RPMI7951 (cell line): ENCODE measurements at places on chromosomes 16 and 17.
A peak's percentile ranks its signal among the peaks of the same experiment; 100 is the strongest.

DNA sequence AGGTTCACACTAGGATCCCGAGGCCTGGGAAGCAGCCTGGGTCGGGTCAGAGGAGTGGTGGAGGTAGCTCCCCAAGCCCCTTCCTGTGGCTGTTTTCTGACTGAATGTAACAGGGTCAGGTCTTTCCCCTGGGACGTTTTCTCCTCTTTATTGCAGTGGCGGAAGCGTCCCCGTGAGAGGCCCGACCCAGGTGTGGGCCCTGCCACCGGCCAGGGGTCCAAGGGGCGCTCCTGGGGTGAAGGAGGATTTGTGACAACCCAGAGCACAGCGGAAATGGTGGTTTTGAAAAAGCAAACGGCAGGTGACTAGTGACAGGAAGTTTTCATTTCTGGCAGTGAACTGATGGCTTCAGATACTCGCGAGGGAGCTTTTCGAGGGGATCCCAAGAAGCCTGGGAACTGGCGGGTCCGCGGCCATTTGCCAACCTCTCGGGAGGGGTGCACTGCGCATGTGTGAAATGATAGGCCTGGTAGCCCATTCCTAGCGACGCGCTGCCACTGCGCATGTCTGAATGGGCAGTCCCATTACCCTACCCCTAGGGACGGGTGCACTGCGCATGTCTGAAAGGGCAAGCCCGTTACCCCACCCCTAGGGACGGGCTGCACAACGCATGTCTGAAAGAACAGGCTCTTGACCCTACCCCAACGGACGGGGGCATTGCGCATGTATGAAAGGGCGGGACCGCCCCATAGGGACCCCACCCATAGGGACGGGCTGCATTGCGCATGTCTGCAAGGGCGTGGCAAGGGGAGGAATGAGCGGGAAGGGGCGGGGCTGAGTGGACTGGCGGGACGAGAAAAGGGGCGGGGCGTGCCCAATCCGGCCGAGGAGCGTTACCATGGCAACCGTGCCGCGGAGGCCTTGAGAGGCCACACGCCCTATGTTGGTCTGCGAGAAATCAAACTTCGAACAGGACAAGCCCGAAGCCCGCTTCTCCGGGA lies 1747.9 kb downstream of the TP53TG3F start:
- DNase-seq = no peak

DNA sequence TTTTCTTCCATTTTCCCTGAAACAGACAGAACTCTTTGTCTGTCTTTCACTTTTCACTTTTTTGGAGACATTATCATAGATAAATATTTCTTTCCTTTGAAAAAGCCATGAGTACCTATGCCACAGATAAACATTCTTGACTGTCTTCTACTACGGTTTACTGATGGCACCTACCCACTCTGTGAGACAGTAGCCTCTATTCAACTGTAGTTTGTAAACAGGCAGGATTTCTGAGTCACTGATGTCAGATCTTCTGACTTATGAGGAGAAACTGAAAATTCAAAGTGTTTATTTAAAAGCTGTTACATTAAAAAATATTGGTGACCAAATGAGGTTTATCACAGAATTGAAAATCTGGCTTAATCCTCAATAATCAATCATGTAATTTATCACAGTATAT lies 658.4 kb downstream of the TOX3 start:
- DNase-seq = no peak

GRCh38 chr16:11916524-11917285 lies 949 bp upstream of the GSPT1 start:
- DNase-seq = peak; percentile 84

- no peak for DNase-seq
Observed at GRCh38 chr16:89571636-89572035, 3.9 kb upstream of the CPNE7 start.

DNA sequence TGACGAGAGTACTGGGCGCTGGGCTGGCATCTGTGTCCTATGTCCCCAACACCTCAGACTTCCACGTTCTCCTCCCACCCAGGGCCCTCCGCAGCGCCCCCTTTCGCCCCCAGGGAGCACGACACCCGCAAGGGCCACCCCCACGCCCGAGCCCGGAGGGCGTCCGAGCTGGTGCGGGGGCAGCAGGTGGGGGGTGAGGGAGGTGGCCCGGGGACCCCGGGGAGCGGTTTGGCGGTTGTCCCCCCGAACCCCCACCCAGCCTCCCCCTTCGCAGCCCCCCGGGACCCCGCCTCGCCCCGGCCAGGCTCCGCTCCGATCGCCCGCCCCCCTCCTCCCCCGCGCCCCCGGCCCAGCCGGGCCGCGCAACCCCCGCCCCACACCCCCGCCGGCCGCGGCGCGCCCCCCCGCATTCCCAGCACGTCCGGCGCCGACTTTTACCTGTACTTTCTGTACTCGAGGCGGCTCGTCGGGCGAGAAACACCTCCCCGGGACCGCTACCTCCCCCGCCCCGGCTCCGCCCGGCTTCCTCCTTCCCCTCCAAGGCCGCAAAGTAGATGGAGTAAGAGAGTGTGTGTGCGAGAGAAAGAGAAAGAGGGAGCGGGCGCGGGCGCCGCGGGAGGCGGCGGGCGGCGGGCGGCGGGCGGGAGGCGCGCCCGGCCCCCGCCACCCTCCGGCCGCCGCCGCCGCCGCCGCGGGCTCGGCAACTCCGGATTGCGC lies 901 bp downstream of the CDYL2 start:
- no peak for DNase-seq

DNA sequence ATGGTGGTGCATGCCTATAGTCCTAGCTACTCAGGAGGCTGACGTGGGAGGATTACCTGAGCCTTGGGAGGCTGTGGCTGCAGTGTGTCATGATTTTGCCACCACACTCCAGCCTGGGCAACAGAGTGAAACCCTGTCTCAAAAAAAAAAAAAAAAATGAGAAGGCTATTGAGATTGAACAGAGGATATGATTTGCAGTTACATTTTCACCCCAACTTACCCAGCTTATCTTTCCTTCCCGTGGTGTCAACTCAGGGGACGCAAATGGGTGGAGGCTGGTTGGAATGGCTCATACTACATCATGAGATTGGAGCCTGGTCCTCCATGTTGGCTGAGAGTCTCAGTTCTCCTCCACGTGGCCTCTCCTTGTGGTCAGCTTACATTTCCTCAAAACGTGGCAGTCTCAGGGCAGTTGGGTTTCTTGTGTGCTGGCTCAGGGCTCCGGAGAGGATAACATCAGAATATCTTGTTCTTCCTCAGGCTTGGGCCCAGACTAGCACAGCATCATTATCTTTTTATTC lies 17.2 kb upstream of the NSMCE1 start:
- DNase-seq = no peak

DNA sequence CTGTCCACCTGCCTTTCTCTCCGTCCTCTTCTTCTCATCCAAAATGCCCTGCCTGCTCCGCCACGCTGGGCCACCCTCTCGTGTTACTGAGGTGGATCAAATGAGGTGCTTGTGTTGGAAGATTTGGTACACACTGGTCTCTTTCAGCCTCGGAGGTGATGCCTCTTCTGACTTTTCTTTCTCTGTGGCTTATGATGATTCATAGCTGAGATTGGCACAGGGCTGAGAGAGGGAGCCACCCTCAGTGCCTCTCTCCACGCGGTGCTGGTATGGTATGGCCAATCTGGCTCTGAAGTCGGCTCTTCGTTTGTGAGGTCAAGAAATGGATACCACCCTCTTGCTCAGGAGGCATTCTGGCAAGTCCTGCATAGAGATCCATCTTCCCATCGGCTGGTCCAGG lies 82.4 kb downstream of the PLCG2 start:
- DNase-seq = peak; percentile 50

- DNase-seq = peak; percentile 85
Observed at GRCh38 chr16:12002447-12003006, 26.0 kb downstream of the SNX29 start.

DNA sequence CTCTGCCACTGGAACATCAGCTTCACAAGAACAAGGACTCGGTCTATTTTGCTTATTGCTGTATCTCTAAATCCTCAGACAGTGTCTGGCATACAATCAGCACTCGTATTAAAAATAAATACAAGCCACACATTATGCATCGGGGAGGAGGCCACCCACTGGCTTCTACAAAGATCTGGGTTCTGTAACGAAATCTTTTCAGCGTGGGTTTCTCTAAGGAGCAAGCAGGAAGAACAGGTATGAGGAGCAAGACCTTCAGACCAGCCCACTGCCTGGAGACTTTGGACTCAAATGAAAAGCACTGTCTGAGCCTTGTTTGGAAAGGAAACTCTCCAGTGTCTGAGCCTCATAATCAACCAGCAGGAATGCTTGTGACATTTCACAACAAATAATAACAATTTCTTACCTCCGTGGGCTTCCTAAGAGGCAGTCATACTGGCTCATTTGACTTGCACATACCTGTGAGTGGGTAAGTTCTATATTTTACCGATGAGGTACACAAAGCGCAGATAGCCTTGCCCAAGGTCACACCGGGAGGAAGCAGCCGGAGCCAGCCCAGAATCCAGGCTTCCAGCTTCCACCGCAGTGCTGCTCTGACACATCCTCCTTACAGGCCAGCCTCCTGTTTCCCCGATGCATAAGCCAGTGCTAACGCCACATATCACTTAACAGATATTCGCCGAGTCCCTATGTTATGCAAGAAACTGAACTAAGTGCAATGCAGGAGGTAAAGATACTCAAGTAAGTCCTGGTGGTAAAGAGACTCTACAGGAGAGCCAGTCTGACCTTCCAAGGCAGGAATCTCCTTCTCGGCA lies 118.6 kb upstream of the TNRC6C start:
- no peak for DNase-seq

GRCh38 chr16:58332997-58333700 lies 38.3 kb upstream of the PRSS54 start:
- no peak for DNase-seq

DNA sequence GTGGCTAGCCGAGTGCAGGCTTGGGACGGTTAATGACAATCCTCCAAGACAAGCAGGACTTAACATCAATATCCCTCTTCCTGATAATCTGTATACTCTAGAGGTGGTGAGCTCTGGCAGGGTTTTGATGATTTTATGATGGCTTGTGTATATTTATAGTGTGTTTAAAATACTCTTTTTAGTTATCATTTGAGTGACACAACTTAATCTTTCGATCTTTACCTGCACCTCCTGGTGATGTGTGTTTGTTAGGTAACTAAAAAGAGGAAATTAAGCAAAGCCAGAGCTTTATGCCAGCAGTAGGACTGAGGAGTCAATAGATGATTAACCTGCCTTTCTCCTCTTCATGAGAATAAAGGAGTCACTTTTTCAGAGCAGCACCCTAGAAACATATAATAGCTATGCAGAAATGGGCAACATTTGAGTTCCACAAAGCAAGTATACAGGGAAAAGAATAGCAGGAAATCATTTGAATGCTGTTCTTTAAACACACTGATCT lies 210.5 kb downstream of the IRX3 start:
- DNase-seq = no peak

DNA sequence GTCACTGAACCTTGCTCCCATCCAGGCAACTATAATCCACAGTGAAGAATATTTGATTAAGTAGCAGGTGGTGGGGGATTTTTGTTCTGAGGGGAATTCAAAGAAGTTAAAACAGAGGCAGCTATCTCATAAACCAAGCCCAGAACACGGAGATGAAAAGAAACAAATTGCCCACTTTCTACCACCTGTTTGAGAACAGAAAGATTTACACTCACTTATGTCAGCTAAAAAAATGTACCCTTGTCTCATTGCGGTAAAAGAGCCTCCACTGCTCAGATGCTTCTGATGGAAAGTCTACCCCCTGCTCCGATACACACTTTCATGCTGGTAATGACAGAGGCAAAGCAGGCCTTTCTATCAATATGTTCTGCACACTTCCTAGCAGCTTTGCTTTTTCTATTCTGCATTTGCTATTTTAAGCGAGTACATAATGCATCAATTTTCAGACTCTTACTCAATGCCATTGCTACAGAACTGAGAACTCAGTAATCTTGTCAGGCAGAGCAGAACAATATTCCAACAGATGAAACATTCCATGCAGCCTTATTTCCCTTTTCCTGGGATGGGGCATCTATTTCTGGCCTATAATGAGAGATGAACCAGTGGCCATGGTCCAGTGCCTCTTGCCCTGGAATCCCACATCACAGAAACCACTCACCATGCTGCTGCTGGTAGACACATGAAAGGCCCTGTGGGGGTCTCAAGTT lies 29.0 kb downstream of the CDK5R1 start:
- no peak for DNase-seq

DNA sequence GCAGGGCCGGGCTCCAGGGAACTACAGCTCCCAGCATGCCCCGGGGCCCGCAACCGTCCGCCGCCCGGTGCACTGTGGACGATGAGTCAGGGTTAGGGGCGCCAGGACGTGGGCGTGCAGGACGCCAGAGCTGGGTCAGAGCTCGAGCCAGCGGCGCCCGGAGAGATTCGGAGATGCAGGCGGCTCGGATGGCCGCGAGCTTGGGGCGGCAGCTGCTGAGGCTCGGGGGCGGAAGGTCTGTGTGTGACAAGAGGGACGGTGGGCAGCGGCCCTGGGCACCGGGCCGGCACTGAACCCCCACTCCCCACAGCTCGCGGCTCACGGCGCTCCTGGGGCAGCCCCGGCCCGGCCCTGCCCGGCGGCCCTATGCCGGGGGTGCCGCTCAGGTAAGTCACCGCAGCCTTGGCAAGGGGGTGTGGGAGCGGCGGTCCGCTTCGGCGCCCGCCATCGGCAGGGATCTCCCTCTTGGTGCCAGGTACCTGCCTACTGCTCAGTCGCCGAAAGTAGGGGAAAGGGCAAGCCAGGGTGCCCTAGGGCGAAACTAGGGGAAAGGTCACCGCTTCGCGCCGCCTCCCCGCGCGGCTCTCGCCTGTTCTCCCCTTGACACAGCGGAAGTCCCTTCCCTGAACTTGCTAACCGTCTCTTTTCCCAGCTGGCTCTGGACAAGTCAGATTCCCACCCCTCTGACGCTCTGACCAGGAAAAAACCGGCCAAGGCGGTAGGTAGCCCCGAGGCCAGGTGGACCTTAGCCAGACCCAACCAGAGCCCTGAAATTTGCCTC lies at the start of the genes ACADVL and DLG4:
ACADVL (plus strand) TSS at position 127 of the 781 bp plus-strand sequence; CDS start at position 174, 47 bp downstream.
DLG4 (minus strand) TSS at position 25 of the 781 bp plus-strand sequence.
- DNase-seq = peak; percentile 87

GRCh38 chr17:82053556-82054263 lies 2.0 kb downstream of the GPS1 start:
- no peak for DNase-seq

DNA sequence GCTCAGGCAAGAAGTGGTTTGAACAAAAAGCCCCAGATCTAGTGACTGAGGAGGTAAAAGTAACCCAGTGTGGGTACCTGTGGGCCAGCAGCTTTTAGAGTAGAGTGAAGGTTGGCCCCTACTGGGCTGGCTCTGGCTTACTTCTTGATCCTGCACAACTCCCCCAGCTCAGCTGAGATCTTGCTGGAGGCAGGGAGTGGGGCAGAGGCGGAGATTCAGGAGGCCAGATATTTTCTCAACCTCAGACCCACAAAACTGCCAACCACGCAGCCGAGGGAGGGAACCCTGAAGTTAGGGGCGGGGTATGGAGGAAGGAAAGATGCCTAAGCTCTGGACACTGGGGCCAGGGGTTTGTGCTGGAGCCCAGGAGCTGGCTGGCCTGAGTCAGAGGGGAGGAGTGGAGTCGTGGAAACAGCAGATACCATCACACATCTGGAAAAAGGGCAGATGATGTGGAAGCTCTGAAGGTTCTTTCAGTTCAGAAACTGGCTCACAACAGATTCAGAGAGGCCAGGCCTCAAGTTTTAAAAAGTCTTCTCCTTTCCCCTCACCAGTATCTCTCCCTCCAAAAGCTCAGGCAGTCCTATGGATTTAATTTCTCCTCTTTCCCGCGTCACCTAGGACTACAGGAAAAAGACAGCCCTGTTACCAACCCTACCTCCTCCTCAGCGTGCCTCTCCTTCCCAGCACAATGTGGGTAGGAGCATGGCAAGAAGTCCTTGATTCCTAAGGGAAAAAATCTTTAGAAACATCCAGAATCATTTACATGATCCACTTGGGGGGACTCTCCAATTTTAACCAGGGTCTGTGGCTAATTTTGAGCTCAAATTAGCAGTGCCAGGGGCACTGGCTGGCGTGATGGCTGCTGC lies 48.1 kb downstream of the MYO18A start:
- DNase-seq = peak; percentile 93
